ENCODE measurements at places on chromosomes 13 and 19.

DNA sequence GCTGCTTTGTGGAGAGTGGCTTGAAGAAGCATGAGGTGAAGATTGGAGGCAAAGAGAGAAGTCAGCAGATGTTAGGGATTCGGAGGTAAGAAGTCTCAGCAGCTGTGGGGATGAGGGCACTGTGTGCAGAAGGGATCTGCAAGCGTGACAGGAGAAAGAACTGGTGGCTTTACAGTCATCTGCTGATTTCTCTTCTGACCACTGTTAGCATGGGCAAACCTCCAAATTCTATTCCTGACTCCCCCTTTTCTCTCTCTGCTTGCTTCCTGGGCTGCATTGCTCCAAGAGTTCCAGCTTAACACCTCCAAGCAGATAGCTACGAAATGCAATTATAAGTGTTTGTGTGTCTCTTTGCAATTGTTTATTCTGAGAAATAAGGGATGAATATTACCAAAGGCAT is 159.6 kb downstream of the GGACT start:
- no peak for DNase-seq

DNA sequence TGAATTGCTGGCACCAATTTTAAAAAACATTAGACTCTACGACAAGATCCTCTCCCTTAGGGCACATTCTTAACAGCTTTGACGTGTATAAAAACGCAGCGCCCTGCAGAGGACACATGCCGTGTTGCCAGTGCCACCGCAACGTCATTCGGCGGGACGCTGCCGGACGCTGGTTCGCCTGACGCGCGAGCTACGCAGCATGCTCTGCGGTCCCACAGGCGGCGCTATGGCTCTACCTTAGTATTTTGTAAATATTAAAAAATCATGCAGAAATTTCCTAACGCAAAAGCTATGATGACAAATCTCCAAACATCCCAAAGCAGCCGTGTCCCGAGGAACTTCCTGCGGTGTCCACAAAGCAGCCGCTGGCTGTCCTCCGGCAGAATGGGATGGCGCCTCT is 4.2 kb upstream of the ADPRHL1 start:
- no peak for DNase-seq

DNA sequence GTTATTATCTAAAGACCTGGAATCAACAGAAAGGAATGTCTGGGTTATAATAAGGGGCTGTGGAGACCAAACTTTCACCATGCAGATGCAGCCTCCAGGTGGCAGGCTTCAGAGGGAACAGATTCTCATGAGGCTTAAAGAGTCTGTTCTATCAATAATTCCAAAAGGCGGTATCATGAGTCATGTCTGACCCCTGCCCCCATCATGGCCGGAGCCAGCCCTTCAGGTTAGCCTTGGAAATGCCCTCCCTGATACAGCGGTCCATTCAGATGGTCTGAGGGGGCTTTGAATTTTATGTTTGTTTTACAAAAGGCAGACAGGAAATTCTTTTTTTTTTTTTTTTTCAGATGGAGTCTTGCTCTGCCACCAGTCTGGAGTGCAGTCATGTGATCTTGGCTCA is 21.7 kb upstream of the LAMP1 start:
- DNase-seq, result peak; percentile 48

GRCh38 chr13:79171141-79172061 is 234.7 kb downstream of the RBM26 start:
- no peak for DNase-seq

DNA sequence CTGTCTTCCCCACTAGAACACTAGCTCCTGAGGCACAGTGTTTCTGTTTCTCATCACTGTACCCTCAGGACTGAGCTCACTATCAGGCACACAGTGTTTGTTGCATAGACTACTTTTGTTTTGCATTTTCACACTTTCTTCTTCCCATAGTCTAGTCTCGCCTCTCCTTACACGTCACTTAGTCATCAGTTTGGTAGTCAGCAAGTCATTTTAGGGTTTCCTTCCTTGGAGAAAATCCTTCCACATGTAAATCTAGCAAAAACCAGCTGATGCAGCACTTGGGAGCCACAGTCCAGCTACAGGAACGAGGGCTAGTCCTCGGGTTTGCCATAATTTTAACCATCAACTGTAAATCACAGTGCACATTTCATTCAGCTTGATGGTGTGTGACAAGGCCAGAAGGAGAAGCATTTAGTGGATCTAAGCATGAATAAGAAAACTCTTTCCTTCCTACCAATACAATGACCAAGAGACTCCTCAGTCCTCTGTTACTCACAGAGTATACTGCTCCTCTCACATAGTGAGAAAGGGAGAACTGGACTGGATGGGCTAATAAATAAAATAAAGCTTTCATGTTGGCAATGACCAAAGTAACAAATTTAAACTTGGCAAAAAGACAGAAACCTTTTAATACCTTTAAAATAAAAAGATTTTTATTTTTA is 221.0 kb downstream of the KLF12 start:
- no peak for DNase-seq

- DNase-seq, result no peak
Observed at GRCh38 chr13:73336773-73337172, 278.0 kb downstream of the KLF5 start.

DNA sequence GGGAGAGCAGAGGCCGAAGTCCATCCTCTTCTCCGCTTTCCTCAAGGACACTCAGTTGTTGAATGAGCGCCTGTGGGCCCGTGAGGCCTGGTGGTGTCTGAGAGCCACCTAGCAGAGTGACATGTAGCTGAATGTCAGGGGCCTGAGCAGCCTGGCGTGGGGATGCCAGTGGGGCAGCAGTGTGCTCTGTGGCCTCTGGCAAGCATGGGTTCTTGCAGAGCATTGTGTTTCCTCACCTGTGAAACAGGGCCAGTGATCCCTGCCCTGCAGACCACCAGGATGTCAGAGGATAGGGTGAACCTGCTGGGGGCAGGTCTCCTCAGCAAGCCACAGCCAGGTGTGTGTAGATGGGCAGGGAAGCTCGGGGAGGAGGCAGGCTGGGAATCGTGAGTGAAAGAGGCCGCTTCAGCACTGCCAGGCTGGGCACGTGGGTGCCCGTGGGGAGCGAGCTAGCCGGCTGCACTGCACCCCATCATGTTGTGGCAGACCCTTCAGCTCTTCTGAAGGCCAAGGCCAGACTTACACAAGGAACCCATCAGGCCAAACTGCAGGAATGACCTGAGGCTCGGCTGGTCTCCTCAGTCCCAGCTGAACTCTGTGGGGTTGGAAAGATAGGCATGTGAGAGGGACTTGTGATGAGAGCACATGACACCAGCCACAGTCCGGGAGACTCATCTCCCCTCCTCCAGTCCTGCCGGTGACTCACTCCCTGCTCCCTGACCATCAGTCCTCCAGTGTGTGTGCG is 5.0 kb downstream of the PPP1R37 start:
- no peak for DNase-seq

GRCh38 chr19:15666883-15667282 is 6.0 kb upstream of the CYP4F12 start:
- DNase-seq, result no peak

DNA sequence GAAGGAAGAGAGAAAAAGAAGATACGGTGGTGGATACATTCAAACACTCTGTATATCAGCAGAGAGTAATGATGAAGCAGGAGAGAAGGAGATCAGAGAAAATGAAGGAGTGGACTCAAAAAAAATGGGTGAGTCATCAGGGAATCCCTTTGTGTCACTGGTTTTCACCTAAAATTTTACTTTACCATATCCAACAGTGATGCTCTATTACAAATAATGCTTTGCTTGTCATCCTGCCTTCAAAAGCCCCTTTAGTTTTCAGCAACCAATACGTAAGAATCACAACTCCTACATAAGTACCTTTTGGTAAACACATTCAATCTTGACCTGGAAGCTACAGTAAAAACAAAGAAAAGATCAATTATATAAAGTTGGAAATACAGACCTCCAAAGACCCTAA is 88.8 kb downstream of the ENOX1 start:
- no peak for DNase-seq
